Stimulated activated CD4-positive, alpha-beta T cell treated with anti-CD3 and anti-CD28 coated beads, Interleukin-1b, Interleukin-23, amount 100 ng/mL, for 1 hour (primary cell): ENCODE measurements at places on chromosomes 6 and 20.

DNA sequence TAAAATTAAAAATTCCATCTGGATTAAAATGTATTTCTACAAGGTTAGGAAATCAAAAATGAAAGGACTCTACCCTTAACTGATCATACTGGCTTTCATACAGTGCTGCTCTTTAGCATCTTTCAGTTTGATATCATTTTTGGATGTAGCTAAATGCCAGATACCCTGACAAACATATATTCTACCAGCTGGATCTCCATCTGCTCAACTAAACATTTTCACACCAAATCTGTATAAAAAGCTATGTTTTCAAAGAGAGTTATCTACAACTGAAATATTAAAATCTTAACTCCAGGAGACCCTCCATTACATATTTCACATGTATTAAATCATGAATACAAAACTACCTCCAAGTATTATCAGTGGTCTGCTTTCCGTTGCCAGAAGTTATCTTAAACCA, 95.7 kb downstream of the EPHA7 start:
- no peak for DNase-seq

DNA sequence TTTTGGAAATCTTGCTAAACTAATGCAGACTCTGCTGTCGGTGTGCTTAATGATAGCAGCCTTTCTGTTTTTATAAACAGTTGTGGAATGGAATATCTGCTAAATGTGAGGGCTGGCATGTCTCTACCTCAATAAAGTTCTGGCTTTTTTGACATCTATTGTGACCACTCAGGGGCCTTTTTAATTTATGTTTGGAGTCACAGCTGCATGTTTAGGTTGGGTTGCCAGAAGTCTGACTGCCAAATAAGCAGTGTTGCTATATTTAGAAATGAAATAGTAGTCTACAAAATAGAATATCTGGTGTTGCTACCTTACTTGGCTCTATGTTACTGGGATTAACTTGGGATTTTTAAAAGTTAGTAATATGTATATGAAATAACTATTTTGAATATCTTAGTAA, 125.1 kb upstream of the LOC128125822 start:
- DNase-seq: no peak

DNA sequence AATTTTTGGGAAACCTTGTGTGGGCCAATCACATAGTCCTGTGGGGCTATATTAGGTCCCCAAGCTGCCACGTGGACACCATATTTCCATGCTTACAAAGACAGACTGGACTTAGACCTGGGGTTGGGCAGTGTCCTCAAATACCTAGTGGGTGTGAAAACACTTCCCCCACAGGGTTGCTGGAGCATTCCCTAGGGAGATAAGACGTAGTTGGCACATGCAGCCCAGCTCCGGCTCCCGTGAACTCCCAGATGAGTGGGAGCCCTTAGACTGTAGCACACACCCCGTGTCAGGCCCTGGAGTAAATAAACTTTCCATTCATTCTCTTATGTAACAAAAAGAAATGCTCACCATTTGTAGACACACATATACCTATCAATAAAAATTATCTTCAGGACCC, 14.2 kb downstream of the KCNG1 start:
- no peak for DNase-seq

DNA sequence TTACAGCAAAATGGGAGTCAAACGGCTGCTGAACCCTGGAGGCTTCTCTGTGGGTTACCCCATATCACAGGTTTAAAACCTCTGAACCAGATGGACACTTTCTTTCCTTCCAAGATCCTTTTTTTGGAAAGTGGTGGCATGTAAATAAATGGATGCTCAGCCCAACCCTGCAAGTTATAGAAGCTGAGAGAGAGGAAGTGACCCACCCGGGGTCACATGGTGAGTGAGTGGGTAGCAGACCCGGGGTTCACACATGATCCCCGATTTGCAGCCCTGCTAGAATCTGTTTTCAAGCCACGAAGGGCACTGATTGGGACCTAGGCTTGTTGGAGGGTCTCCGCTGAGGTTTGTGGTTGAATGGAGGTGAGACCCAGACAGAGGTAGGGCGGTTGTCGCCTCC, 32.0 kb downstream of the SIRPA start:
- no peak for DNase-seq

DNA sequence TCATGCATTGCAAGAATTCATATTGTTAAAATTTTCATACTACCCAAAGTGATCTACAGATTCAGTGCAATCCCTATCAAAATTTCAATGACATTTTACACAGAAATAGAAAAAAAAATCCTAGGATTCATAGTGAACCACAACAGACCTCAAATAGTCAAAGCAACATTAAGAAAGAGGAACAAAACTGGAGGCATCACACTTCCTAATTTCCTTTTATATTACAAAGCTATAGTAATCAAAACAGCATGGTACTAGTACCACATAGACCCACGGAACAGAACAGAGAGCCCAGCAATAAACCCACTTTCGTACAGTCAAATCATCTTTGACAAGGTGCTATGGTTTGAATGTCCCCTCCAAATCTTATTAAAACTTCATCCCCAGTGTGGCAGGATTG, 39.7 kb downstream of the NTSR1 start:
- DNase-seq: no peak

- no peak for DNase-seq
These were observed 76.7 kb downstream of the RNF182 start for GRCh38 chr6:14001329-14002012.

DNA sequence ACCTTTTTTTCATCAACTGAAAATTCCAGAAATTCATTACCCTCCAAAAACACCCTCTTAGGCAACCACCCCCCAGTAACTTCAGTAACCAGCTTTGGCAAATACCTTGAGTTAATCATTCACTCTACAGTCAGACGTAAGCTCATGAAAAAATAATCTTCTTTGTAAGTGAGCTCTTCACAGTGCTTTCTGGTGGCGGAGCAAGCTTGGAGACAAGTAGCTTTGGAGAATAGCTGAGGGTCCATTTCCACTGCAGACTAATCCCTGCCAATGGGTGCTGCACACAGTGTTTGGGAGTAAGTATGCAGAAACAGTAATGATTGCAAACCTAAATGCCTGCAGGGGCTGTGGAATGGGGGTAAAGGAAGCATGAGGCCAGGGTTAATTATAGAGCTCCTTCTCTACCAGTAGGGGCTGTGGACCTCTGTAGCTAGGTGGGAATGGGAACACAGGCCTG, 56.8 kb upstream of the HINT3 start:
- DNase-seq: no peak

DNA sequence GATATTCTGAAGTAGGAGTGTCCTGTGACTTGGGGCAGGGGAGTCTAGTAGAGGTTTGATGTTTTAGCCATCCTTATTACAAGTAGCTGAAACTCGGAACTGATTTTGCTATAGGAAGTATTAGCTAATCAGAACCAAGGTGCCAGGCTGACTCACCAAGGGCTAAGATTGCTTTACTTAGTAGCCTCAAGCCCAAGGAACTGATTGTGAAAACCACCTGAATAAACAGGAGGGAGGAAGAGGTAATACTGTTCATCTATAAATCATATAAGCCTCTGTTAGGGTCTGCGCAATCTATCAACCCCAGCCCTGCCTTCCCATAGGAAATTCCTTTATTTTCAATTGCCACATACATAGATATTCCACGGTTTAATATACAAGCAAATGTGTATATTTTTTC, 54.4 kb downstream of the GNAS start:
- no peak for DNase-seq

GRCh38 chr6:78611102-78611620, 256.2 kb upstream of the IRAK1BP1 start:
- no peak for DNase-seq

DNA sequence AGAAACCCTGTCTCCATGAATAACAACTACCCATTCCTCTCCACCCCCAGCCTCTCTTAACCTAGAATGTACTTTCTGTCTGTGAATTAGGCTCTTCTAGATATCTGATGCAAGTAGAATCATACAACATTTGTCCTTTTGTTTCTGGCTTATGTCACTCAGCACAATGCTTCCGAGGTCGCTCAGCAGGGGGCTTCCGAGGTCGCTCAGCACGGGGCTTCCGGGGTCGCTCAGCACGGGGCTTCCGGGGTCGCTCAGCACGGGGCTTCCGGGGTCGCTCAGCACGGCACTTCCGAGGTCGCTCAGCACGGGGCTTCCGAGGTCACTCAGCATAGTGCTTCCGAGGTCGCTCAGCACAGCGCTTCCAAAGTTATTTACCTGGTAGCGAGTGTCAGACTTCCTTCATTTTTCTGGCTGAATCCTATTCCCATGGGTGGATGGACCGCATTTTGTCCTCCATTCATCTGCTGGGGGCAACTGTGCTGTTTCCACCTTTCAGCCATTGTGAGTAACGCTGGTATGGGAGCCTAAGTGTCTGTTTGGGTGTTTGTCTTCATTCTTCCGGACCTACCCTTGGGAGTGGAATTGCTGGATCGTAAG, 31.0 kb upstream of the BHLHE23 start:
- DNase-seq: no peak

DNA sequence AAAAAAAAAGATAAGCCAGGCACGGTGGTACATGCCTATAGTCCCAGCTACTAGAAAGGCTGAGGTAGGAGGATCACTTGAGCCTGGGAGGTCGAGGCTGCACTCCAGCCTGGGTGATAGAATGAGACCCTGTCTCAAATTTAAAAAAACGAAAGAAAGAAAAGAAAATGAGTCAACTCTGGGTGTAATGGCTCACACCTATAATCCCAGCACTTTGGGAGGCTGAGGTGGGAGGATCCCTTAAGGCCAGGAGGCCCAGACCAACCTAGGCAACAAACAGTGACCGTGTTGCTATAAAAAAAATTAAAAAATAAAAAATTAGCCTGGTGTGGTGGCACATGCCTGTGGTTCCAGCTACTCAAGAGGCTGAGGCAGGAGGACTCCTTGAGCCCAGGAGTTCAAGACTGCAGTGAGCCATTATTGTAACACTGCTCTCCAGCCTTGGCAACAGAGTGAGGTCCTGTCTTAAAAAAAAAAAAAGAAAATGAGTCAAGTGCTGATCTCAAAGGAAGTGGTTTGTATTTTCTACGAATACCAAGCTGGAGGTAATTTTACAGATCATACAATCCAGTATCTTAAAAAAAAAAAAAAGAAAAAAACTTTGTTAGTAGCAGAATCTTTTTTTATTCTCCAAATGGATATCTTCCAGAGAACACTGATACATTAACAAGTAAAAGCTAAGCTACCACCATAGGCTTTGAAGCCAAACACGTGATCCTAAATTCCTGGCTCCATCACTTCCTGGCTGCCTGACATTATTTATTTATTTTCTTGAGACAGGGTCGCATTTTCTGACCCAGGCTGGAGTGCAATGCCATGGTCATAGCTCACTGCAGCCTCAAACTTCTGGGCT, 5.7 kb downstream of the COMMD7 start:
- DNase-seq: no peak

- no peak for DNase-seq
These were observed 5.8 kb downstream of the SLPI start for GRCh38 chr20:45248609-45249008.

DNA sequence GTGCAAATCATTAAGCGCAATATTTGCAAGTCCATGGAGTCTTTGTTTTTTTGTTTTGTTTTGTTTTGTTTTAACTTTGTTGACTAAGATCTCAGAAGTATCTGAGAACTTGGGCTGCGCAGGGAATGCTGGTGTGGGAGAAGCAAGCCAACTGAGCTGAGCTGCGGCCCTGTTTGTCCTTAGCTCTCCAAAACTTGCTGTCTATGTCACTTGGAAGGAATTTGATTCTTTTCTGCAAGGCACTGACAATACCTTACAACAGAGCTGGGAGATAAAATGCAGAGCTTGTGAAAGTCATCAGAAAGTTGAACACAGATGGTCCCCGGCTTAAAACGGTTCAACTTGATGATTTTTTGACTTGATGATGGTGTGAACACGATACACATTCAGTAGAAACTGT, 5.4 kb downstream of the SLC22A23 start:
- DNase-seq: no peak

DNA sequence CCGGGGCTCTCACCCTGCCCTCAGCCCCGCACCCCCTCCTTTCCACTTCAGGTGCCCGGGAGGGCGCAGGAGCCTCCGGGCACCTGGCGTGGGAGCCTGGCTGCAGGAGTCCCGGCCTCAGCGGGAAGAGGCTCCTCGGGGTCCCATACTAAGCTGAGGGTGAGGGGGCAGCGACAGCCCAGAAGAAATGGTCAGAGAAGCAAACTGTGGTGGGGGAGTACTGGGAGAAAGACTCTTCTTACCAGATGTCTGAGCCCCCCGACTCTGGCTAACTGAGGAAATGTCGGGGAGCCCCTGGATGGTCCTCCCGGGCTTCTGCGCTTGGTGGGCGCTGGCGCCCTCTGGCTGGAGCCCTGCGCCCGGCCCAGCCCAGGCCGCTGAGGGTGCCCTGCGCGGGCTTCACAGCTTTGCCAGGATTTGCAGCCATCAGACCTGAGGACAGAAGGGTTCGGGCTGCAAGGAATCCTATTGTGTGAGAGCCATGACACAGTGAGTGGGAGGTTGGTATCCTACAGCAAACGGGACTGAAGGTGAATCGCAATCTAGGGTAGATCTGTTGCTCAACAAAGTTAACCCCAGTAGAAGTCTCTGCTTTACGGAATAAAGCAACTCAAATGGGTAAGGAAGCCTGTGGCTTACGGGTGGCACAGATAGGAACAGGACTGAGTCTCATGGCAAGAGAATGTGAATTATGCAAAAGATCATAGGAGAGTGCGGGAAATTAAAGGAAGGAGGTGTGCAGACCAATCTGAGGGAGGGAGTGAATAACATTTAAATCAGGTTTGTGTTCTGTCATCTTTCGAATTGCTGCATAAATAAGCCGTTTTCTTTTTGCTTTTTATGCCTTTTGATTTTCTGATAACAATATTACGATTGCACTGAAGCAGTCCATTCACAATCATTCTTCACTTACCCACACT, 639 bp upstream of the RCAN2 start:
- DNase-seq: no peak

DNA sequence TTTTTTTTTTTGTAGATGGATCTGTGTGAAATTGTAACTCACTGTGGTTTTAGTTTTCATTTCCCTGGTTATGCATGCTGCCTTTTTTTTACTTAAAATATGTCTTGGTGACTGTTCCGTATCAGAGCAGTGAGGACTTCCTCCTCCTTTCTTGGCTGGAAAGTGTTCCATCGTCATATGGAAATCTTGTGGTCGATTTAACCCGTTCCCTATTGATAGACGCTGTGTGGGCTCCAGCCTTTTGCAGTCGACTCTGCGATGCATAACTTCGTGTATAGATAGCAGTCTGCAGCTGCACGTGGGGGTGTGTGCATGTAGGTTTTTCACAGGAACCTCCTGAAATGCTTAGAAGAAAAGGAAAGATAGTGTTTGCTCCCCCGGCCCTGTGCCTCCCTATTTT, 28.1 kb upstream of the PNPLA1 start:
- DNase-seq: no peak

- DNase-seq: no peak
These were observed 25.8 kb upstream of the TMEM217 start for GRCh38 chr6:37283671-37284151.
